ENCODE measurements at places on chromosomes 2 and 18.

- DNase-seq = peak; percentile 86
These were observed 34.7 kb downstream of the RALB start for GRCh38 chr2:120287183-120288015.

DNA sequence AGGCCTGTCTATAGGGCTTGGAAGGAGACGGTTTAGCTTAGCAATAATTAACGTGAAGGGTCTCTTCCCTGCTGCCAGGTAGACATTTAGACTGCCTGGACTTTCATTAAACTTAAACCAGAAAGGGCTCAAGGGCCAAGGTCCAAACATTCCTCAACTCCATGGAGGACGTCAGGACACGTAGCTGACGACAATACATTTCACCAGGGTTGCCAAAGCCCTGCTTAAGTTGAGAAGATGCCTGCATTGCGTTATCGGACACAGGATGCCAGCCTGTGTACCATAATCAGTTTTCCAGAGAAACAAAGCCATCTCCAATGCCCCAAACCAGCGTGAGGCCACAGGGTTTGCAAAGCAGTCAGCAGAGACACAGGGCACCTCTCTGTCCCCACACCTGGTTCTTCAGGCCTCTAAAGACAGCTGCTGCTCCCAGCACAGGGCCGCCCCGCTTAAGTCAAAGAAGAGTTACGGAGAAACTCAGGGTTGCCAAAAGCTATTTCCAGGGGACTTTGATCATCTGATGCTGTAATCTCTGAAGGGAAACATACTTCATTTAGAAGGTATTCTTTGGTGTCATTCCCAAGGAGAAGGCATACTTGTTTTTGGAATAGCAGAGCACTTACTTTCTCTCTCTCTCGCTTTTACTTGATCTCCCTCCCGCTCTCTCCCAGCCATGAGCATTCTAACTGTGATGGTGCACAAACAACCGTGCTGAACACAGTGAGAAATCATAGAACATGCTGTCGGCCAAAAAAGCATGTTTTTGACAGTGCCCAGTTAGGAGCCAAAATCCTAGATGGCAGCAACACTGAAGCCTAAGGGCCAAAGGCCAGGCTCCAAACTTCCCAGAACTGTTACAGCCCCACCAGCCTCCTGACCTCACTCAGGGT, 46.0 kb downstream of the TTC32 start:
- no peak for DNase-seq

DNA sequence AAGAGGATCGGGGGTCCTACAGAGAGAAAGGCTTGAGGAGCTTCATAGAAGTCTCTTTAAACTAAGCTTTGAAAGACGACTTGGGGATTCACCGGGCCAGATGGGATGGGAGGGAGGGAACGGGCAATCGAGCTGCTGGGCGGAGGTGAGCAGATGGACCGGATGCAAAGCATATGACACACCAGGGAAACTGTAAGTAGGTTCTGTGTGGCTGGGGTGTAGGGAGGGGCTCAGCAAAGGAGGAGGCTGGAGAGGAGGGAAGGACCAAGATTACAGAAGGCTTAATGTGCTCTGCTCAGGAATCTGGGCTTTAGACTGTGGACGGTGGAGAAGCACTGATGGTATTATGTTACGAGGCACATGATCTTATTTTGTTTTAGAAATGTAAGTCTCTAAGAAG, 131.5 kb downstream of the MAIP1 start:
- no peak for DNase-seq

DNA sequence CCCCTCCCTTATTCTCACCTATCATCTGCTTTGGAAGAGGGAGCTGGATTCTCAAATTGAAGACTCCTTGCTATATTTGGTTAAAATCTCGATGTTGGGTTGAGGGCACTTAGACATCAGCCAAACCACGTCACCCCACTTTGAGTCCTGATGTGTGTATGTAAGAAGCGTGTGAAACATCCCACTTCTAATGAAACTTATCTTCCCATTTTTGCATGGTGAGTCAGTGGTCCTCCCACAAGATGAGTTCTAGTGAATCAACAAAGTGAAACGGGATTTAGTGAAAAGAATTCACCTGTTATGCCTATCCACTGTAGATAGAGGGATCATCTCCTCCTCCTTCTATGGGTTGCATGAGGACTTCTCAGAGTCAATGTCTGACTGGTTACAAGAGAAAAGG, 51.4 kb upstream of the SPRED2 start:
- DNase-seq = no peak

- DNase-seq = no peak
These were observed 141.0 kb upstream of the BCL2L11 start for GRCh38 chr2:110979471-110980338.

- DNase-seq = no peak
These were observed 191.5 kb downstream of the RAD51AP2 start for GRCh38 chr2:17326717-17327116.

DNA sequence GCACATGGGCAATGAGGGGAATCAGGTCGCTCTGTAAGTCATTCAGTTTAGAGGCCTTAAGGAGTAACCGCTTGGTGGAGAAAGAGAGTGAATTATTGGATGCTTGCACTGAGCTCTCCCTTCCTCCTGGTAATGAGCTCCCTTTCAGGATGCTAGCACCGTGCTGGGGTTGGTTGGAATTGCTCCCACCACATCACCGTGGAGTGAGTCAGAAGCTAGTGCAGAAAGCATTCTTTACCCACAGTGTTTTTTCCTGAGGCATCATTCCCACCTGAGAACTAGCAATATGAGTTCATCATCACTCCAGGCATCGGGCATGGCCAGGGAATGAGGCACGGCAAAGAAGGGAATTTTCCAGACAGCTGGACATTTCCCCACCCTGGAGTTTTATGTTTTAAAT, 57.6 kb downstream of the ITGB6 start:
- no peak for DNase-seq

GRCh38 chr2:160165996-160166395, 34.1 kb downstream of the ITGB6 start:
- no peak for DNase-seq

- DNase-seq = no peak
These were observed 929.5 kb downstream of the NRXN1 start for GRCh38 chr2:50102383-50102782.

GRCh38 chr2:174827371-174828369, 63.4 kb upstream of the CHRNA1 start:
- DNase-seq = no peak

- no peak for DNase-seq
These were observed 43.7 kb upstream of the HS6ST1 start for GRCh38 chr2:128362176-128362888.

DNA sequence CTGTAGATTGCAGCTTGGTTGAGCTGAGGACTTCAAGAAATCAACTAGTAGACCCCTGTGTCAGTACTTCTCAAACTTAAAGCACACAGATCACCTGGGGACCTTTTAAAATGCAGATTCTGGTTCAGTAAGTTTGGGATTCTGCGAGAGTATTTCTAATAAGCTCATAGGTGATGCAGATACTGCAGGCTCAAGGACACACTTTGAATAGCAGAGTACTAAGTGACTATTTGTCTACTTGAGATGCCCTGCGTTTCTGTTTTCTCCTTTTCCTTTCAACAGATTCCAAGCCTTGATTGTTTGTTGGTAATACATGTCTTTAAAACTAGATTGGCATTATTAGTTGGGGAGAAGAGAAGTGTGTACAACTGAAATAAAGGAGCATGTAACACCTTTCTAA, 6.7 kb downstream of the MIB1 start:
- no peak for DNase-seq

GRCh38 chr2:108184419-108184818, 55.3 kb upstream of the SULT1C3 start:
- peak; percentile 25 for DNase-seq

GRCh38 chr2:107811411-107811810, 15.3 kb upstream of the RGPD4 start:
- DNase-seq = no peak

DNA sequence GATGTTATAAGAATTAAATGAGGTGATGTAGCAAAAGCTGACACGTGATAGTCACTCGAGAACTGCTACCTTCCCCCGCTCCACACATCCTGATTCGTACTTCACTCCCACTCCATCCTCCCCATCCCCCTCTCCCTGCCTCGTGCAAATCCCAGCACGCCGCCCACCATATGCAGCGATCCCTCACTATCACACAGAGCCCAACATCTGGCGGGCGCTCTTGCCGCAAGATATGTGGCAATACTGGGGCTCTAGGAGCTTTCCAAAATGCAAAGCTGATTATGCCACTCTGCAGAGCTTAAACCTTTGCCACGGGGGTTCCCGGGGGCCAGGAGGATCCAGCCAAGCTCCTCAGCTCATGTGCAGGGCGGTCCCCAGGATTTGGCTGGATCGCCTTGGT, 37.4 kb downstream of the DNMT3A start:
- DNase-seq = no peak

DNA sequence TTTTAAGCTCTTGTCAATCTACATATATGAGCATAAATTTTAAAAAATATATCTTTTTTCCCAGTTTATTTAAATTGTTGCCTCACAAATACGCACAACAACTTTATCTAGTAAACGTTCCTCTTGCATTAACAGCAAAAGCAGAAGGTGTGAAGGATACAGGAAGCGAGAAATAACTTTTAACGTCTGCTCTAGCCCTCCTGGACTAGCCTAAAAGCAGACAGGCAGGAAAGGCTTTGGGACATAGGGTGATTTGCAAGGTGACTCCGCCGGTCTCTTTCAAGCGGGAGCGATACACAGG, 434 bp upstream of the DUSP19 start:
- no peak for DNase-seq
